ENCODE measurements at places on chromosomes 7 and 10. TPM values are rescaled to one million over a fixed set of nuclear protein-coding genes. Genes with fewer than 3 reads are reported as not detected.

The SPDYE8 gene
- total RNA-seq, result not detected

The TUBB8 gene
- total RNA-seq, result not detected

The TSPAN33 gene
- total RNA-seq, result 0.11 TPM

The MMD2 gene
- not detected for total RNA-seq

The KIAA1217 gene
- total RNA-seq, result 3.4 TPM
